GM13976 (cell line): ENCODE measurements at places on chromosomes 2 and 18.

DNA sequence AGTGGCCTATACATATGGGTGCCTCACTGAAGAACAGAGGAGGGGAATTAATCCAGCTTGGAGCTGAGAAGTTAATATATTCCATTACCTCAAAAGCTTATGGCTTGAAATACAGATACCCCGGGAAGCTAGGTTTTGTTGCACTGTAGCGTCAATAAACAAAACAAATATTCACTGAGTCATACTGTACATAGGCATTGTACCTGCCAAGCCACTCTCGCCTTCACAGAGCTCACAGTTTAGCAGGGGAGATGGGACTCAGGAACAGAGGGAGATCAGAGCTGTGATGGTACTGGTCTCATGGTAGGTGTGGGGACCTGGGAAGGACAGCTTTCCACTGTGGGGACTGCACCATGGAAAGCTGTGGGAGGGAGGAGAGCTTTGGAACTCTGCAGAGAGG is 111.2 kb upstream of the ST6GAL2 start:
- no peak for DNase-seq

DNA sequence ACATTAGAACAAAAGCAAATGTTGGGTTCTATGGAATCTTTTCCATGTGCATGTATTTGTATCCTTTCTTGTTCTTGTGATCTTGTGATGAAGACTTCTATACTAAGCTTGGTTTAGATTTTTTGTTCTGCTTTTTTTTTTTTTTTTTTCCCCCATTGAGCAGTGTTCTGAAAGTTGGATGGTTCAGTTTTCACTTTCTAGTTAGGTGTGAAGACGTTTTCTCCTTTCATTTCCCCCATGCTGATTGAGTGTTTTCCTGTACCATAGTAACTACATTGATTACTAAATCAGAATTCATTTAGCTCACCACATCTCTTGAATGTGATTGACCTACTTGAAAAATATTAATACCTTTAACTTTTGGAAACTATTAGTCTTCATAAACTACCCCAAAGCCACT is 34.1 kb downstream of the NOP58 start:
- peak; percentile 59 for DNase-seq

DNA sequence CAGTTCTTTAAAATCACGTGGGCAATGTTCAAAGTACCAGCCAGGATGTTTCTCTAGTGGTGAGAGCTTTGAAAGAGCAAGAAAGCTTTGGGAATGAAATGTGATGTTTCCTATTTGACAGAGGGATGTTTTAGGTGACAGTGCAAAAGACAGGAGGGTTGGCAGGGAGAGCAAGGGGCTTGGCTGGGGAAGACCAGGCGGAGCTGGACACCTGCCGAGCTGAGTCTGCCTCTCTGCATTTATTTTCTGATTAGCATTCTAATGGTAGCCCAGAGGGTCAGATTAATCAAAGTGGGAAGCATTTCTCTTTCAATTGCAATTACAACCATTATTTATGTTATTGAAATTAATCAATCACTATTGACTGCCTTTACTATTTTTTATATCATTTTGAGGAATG is 145.4 kb upstream of the RAB12 start:
- no peak for DNase-seq

DNA sequence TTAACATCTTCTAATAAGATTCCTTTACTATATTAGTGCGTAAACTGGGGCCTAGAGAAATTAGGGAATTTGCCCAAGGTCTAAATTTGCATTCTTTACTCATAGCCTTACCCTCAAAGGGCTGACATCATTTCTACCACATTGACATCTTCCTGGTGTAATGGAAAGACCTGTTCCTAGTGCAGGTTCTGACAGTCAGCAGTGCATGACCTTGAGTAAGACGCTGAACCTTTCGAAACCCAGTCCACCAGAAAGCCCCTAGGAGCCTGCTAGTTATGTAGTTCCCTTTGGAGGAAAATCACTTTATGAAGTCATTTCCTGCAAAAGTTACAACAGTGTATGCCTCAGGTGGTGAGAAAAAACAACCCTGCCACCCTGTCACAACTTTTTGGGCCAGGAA is 388.3 kb downstream of the TNS1 start:
- DNase-seq = peak; percentile 57

DNA sequence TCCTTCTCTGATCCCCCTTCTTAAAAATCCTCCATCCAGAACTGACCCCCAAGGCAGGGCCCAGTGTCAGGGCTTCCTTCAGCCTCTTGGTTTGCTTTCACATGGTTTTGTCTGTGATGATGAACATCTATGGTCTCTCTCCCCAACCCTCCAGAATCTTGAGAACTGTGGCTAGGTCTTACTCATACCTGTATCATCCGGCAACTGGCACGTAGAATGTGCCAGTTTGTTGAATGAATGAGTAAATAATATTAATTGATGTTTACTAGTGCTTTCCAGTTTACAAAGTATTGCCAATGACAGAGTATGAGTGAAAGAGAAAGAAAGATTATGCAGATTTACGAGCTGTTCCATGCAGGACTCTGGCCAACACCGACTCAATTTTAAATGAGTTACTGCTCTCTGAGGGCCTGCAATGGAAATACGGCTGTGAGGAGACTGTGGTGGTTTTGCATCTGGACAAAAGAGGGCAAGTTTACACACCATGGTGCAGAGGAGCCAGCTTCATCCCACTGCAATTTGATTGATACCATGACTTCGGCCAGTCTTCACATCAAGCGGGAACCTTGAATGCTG is 29.9 kb upstream of the TRIB2 start:
- no peak for DNase-seq
